ENCODE measurements at places on chromosomes 3 and 15.

DNA sequence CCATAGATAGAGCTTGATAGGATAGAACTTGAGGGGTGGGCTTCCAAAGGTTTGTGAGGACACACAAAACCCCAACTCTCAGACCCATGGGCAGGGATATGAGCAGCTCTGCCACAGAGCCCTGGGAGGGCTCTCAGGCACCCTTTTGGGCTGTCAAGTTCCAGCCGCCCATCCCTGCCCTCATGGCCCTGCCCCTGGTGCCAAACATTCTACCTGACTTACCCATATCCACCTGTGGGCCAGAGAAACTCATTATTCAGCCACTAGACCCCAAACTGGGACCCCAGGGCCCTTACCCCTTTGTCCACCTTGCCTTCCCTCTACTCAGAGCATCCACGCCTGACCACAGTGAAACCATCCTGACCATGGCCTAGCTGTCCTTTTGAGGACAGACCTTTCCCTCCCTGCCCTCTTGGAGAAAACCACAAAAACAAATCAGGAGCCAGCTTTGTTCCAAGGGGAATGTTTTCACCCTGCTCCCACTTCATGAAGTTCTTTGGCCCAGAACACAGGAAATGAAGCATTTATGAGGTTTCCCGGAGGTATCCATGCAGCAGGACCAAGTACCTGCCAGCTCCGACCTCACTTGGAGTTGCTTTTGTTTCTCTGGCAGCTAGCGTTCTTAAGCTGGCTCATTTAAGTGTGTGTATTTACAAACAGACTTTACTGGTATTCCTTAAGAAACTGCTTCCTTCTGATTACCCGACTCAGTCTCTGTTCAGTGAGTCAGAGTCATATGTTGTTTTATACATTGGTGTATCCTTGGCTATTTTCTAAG, 34.2 kb upstream of the GALNT15 start:
- no peak for DNase-seq

- no peak for DNase-seq
Observed at GRCh38 chr15:58267051-58267450, 128.9 kb downstream of the AQP9 start.

DNA sequence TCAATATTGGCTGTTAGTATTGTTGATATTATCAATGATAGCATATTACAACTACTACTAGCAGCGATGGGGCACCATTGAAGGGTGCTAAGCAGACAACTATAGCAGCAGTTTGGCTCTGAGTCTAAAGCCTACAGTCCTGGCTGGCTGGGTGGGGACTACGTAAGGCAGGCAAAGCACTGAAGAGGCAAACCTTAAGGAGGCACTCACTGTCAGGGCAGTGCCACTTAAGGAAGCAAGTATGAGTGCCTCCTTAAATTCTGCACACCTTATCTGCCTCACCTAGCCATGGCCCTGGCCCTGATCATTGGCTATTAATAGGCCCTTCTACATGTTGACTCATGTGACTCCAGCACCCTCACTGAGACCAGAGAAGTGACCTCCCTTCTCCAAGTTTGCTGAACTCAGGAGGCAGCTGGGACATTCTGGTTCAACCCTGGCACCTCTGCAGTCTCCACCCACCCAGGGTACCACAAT, 20.6 kb downstream of the CDCP1 start:
- no peak for DNase-seq

GRCh38 chr3:112038863-112039262, 4.3 kb downstream of the TMPRSS7 start:
- no peak for DNase-seq

GRCh38 chr15:85694091-85694490, 100.6 kb downstream of the KLHL25 start:
- DNase-seq: no peak

DNA sequence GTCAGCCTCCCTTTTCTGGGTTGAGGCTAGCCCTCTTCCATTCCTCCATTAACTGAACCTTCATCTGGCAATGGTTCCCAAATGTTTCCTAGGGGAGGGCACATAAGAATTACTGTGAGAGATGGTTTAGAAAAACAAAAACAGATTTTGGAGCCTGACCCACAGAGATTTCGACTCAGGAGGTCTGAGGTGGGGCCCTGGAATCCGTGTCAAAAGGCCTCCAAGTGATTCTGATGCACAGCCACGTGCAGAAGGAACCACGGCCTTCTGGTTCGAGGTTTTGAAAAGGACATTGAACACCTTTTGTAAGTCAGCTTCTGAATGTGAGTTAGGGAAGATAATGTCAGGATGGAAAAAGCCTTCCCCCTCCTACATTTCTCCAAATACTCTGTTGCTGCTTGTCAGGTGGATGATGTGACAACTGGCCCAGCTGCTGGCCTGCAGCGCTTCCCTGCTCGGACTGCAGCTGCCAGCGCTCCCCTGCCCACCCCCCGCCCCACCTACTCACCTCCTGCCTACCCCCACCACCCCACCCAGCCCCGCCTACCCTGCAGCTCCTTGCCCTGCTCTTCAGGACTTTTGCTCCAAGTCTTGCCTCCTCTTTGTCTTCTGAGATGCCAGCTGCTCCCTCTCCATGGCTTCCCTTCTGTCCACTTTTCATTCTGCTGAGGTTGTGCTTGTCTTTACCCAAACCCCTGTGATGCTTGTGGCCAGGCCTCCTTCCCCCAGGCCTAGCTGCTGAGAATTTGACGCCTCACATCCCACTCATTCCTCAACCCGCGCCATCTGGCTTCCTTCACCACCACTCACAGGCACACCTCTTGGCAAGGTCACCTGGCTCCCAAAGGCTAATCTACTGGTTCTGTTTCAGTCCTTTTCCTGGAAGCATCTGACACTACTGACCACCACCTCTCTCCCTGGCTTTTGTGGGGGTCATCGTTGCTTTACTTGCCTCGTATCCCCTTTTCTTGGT, 6.6 kb downstream of the EHD4 start:
- DNase-seq: no peak

DNA sequence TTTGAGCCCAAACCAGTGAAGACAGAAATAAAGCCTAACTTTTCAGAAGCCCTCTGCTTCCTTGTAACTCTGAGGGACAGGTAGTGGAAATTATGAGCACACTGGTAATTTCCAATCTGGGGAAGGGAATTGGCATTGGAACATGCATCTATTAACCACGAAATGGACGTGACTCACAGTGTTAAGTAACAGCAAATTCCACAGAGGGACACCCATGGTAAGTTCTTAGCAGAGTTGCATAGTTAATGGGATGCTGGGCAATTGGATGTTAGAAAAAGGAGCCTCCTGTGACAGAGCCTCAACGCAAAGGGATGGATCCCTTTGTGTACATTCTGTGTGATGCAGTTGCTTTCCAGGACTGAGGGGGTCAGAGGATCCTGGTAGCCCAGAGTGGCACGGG, 168.6 kb downstream of the SEMA6D start:
- DNase-seq: no peak

- no peak for DNase-seq
Observed at GRCh38 chr15:90915216-90915807, 12.2 kb downstream of the MAN2A2 start.

DNA sequence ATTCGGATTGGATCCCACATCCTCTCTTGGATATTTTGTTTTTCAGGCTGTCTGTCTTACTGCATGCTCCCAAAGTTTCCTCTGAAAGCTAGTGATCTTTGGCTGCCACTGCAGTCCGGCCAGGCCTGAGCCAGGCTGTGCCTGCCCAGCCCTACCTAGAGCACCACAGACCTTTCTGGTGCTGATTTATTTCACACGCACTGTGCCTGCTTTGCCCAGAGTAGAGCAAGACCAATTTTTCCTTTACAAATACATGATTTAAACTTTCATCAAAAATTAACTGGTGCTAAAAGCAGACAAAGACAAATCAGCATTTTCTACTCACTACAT, 28.0 kb upstream of the NDUFB4 start:
- no peak for DNase-seq

DNA sequence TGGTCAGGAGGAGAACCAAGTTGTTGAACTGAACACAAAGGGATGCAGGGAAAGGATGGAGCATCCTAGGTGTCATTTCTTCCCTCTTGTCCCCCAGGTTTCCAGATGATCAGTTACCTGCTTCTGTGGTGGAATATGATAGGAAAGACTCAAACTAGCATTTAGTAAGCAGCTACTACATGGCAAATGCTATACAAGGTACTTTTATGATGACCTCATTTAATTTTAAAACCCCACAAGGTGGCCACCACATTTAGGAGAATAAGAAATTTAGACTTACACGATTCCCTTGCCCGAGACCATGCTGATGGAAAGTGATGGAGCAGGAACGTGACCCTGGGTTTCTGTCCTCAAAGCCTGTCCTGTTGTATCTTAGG, 40.9 kb downstream of the CCR4 start:
- no peak for DNase-seq

DNA sequence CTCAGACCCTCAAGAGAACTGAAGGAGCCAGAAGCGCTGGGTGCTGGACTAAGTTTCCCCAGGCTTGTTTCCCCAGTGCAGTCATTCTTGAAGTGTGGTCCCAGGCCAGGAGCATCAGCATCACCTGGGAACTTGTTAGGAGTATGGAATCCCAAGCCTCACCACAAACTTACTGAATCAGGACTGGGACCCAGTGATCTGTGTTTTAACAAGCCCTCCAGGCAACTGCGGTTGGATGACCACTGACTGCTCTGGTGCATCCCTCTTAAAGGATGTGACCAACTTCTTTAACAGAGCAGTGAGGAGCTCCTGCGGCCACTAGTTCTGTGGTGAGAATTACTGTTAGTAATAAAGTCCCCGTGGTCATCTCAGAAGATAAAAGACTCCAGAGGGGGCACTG, 62.4 kb upstream of the DAZL start:
- no peak for DNase-seq

DNA sequence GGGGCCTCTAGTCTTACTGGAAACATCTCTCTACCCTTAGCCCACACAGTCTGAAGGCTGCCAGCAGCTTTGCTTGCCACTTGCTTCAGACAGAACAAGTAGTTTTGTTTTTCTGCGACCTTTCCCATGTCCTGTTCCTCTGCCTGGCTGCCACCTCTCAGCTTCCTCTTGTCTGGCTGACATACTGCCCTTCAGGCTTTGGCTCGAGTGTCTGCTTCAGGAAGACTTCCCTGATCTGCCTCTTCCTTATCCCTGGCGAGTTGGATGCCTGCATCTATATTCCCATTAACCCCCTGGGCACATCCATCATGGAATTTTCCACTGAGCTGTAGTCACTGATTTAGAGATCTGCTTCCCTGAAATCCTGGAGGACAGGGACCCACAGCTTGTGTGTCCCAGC, 25.1 kb upstream of the CPNE9 start:
- DNase-seq: no peak

DNA sequence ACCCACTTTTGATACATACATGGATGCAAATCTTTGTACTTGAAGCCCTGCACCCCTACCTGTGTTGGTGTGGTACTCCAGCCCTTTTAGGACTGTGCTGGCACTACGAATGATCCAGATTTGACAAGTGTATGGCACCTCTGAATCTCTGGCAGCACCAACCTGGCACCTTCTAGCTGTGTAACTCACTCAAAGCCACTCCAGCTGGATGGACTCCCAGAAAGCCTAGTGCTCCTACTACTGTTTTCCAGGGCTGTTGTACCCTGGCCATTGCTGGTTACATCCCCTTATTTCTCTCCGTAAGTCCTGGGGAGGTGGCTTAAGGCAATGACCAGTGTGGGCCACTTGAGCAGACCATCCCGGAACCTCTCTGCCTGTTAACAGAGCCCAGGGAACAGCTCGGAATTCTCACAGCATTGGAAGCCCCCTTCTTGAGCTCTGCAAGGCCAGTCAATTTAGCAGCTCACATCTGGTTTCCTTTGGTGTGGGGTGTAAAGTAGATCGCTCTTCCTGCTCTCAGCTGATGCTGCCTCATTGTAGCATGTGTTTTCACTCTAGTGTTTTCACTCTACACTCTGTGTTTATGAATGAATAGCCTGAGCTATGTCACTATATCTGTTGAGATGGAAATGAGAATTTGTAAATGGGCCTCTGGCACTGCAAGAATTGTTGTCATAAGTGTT, 12.2 kb downstream of the CALML4 start:
- DNase-seq: no peak

GRCh38 chr3:170598091-170598502, 12.2 kb upstream of the SLC7A14 start:
- no peak for DNase-seq

GRCh38 chr3:169668957-169669741, 5.6 kb upstream of the MECOM start:
- peak; percentile 38 for DNase-seq

- DNase-seq: no peak
Observed at GRCh38 chr3:59192473-59192872, 142.6 kb upstream of the CFAP20DC start.

- DNase-seq: no peak
Observed at GRCh38 chr3:49668861-49669260, 5.3 kb upstream of the APEH start.

GRCh38 chr3:127688022-127688415, 15.3 kb downstream of the ABTB1 start:
- DNase-seq: no peak

DNA sequence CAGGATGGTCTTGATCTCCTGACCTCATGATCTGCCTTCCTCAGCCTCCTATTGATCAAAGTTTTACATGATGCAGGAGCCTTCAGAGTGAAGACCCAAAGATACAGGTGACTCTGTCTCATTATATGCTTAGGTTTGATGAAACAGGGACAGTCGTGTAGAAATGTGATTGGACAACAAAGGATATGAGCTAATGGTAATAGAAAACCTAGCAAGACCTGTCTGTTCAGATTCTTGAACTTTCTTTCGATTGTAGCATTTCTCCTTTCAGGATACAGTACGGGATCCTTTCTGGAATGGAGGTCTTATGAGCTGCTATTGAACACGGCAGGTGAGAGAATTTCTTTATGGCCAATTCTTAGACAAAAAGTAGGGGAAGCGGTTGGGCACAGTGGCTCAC, at the start of gene ACKR2:
Gene ACKR2 (plus strand): TSS at position 244 of the 400 bp plus-strand sequence. CDS start 55,058 bp downstream, outside the sequence.
- no peak for DNase-seq

Data from activated CD4-positive, alpha-beta T cell treated with anti-CD3 and anti-CD28 coated beads for 24 hours (primary cell).